Ovary (tissue), 10 donors: ENCODE measurements at places on chromosomes 1 and 21.

DNA sequence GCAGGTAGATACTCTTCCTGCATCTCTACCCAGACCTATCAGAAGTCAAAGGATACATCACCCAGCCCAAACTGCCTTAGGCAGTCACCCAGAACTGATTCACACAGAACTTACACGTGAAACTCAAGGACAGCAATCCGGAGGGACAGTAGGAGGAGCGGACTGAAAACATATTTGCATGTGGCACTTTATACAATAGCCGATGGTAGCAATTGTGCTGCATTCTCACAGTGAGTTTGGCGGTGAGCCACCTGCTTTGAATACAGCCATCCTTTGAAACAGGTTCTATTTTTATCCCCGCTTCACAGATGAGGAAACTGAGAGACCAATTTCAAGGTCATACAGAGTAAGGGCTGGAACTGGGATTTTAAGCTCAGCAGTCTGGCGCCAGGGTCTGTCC, 69.5 kb downstream of the EDEM3 start:
- no peak for DNase-seq

GRCh38 chr1:22428672-22429071, 23.0 kb upstream of the ZBTB40 start:
- DNase-seq: no peak

GRCh38 chr1:111267801-111268508, 22.7 kb upstream of the CHIA start:
- no peak for DNase-seq

DNA sequence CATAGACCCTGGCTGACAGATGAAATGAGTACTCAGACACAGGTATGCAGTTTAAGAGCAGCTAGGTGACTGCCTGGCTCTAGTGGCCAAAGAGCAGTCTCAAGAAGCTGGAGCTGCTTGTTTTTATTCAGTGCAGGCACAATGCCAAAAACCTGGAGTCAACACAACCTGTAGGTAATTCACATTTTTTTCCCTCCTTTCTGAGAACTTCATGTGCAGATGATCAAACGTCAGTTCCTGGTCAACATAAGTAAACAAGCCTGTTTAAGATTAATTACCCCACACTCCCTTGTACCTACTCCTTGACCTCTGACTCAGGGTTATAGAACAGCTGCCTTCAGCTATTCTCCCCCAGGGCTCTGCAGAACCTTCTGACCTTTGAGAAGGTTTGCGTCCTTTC, 17.3 kb upstream of the ACADM start:
- DNase-seq: no peak

- no peak for DNase-seq
Observed at GRCh38 chr1:99176753-99177152, 87.5 kb upstream of the PLPPR4 start.

GRCh38 chr1:174938281-174939007, 61.3 kb upstream of the CACYBP start:
- DNase-seq: no peak

DNA sequence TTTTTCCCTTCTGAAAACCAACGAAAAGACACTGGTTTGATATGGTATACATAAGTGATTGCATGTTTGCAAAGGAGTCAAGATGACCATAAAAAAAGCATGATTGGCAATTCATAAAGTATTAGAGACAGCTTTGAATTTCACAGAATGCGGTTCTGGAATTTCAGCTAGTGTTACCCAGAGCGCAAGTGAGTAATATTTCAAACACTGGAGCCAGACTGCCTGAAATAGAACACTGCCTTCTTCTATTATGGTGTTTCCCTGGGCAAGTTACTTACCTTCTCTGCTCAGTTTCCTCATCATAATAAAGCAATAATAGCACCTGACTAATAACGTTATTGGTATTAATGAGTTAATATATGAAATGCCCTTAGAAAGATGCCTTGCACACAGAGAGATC, 54.7 kb downstream of the NEGR1 start:
- no peak for DNase-seq

GRCh38 chr1:231185391-231185790, 23.5 kb downstream of the TRIM67 start:
- no peak for DNase-seq

- no peak for DNase-seq
Observed at GRCh38 chr1:33927721-33928120, 63.8 kb downstream of the HMGB4 start.

GRCh38 chr21:44941567-44941966, 1.7 kb downstream of the SLX9 start:
- no peak for DNase-seq

GRCh38 chr1:150793221-150793620, 14.8 kb downstream of the CTSK start:
- no peak for DNase-seq

DNA sequence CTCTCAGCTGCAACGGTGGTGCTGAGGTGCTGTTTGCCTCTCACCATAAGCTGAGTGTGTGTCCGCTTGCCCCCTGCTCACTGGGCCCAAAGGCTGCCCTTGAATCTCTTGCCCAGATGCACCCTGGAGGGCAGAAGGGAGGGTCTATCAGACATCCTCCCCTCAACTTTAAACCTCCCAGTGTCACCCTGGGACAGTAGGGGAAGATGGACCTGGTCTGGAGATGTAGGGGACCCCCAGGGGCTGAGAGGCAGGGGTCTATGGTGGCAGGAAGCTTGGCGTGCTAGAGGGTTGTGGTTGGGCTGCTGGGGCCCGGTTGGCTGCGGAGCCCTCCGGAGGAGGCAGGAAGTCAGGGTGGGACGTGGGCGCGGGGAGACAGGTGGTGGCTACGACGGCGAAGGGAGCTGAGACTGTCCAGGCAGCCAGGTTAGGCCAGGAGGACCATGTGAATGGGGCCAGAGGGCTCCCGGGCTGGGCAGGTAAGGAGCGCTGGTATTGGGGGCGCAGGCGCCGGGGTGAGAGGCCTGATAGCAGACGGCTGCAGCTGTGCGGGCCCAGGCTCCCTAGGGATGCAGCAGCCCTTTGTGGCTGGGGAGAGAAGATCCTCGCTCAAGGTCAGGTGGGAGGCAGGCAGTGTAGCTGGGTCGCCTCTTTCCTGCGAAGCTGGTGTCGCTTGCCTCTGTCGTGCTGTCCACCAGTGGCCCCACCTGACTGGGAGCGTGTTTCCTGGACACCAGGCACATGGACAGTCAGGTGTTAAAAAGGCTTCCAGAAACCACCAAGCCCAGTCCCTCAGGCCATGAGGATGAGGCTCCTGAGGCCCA, at the start of gene LCK:
LCK (plus strand) TSS at position 373 of the 824 bp plus-strand sequence. CDS start 23,065 bp downstream, outside the sequence.
- DNase-seq: no peak

- no peak for DNase-seq
Observed at GRCh38 chr21:31992391-31992790, 119.6 kb downstream of the HUNK start.

GRCh38 chr1:85237613-85238012, 21.8 kb downstream of the C1orf52 start:
- no peak for DNase-seq

DNA sequence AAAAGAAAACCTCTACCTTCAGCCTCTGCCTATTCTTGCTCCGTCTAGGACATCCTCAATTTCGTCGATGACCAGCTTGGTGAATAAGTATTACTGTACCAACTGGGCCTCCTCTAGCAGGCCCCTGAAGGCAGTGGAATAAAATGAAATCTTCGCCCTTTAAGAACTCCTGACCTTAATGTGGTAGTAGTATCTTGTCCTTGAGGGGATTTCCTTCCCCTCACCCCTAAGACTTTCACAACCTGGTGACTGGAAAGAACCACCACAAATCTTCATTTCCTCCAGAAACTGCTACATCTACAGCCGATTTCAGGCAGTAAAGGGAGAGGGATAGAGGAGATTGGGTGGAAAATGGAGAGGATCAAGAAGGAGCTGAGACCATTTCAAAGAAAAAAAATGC, 1.6 kb upstream of the HAX1 start:
- DNase-seq: no peak

DNA sequence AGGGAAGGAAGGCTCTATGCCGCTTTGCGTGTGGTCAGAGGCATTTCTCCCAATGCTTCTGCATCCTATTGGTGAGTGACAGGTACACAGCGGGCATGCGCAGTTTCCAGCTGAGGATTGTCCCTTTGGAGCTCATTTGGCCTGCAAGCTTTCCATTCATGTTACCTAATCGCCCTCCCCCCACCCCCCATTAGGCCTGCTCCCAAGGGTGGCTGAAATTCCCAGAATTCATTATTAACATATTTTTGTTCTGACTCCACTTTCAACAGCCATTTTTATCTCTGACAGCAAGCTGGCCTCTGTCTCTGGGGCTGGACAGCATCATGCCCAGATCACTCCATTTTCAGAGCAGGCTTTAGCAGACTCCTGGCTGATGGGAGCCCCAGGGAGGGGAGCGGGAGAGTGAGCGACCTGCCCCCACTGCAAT, 25.6 kb downstream of the MIS18A start:
- DNase-seq: no peak

DNA sequence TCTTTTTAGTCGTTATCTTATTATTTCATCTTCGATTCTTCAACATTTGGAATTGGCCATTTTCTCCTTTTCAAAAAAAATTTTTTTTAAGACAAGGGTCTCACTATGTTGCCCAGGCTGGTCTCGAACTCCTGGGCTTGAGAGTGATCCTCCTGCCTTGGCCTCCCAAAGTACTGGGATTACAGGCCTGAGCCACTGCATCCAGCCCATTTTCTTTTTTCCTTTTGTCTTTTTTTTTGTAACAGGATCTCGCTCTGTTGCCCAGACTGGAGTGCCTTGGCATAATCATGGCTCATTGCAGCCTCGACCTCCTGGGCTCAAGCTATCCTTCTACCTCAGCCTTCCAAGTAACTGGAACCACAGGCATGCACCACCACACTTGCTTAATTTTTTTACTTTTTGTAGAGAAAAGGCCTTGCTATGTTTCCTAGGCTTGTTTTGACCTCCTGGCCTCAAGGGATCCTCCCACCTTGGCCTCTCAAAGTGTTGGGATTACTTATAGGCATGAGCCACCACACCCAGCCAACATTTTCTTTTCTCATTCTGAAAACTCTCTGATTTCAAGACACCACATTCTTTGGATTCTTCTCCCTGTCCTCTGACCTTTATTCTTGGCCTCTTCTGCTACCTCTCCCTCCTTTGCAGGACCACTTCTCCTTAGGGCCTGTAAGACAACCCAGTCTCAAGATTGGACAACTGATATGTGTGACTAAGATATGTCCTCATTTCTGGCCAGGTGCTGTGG, 6.0 kb upstream of the MAP1LC3C start:
- DNase-seq: no peak

DNA sequence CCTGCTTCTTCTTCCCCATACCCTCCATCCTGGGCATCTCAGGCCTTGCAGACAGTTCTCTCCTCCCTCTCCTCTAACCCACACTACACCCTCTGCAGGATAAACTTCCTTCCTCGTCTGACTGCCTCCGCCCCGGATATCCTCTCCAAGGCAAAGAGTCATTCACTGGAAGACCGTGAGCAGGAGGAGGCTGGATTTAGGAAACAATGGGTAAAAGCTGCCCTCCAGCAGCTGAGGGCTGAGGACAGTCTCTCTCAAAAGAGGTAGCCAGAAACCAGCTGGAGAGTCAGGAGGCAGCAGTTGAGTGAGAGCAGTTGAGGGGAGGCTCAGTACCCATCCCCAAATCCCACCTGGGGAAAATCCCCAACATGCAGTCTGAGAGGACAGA, 1.4 kb downstream of the CSRP1 start:
- DNase-seq: no peak

GRCh38 chr1:199335496-199335895, 692.0 kb upstream of the NR5A2 start:
- no peak for DNase-seq

DNA sequence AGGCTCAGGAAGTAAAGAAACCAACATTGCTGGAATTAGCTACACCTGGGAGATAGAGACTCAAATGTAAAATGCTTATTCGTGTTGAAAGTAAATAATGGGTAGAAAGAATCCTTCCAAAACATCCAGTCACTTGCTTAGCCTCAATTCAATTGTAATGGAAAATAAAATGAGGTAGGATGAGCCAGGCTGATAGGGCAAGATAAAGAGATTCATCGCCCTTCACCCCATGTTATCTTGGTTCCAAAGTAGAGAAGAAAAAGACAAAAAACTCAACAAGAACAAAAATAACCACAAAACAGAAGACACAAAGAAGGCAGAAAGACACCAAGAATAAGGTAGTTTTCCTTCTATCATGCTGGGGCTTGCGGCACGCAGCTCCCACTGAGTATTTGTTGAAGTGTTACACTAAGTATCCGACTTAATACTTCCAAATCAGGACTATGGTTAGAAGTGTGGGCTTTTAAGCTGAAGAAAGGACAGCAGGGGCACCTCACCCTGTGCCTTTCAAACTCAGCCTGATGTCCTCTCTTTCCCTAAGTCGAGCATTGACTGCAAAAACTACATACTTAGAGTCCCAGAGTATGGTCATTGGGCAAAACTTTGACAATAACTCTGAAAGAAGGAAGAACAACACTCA, 202.1 kb downstream of the VAV3 start:
- no peak for DNase-seq

- no peak for DNase-seq
Observed at GRCh38 chr1:161728376-161729226, 7.3 kb downstream of the FCRLB start.
